ENCODE measurements at places on chromosomes 3 and 15.

DNA sequence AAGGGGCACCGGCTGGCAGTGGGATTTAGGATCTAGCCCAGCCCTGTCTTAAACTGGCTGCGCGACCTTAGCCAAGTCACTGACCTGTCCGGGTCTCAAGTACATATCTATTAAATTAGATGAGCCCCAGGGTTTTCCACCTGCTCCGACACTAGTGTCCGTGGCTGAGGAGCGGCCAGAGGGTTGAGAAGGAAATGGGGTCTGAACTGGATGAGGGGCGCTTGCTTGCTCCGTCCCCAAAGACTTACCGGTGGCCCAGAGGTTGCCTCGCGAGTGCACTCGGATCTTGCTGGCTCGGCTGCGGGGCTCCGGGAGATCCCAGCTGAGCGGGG, 285 bp downstream of the NMB start:
- DNase-seq: no peak

DNA sequence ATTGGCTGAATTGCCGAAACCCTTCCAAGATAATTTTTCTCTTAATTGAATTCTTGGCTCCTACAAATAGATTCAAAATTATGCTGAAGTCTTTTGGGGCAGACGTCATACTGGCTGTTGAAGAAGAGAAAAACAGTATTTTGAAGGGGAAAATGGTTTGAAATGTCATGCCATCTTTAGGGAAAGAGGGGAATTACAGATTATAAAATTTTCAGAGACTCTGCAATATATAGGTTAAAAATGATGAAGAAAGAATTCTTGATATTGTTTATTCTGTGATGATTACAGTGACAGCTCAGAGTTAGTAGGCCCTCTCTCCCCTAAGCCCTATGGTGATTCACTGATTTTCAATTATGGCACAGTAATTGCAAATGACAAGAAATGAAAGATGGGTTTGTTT, 86.1 kb downstream of the CGNL1 start:
- DNase-seq: no peak

- no peak for DNase-seq
These were observed 107.6 kb upstream of the FXR1 start for GRCh38 chr3:180804916-180805315.

DNA sequence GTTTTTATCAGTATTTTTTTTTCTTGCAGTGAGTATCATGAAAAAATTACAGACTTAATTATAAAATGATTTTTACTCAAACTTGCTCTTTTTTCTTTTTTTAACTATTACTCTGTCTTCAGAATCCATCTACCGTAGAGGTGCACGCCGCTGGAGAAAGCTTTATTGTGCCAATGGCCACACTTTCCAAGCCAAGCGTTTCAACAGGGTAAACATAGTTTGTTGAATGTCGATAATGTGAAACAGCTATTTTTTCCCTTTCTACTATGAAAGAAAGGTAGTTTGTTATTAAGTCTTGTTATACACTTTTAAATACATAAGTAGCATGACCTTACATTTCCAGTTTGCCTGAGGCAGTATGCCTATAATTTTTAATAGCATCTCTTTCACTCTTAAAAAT, 45.6 kb downstream of the PRKCI start:
- DNase-seq: no peak

- no peak for DNase-seq
These were observed 16.4 kb upstream of the FGD5 start for GRCh38 chr3:14802381-14802731.

DNA sequence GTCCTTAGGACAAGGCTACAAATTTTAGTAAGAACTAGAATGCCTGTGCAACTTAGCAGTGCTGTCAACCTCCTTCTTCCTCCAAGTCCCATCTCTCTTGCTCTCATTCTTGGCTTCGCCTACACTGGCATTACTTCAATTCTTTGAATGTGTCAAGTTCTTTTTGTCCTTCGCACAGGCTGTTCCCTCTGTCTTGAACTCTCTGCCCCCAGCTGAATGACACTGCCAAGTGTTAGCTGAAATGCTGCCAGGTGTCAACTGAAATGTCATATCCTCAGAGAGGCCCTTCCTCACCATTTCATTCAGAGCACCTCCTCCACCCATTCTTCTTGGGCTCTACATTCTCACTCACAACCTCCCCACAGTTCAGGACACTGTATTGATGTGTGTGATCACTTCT, 48.8 kb upstream of the PSMD6 start:
- no peak for DNase-seq

- DNase-seq: no peak
These were observed 265.6 kb upstream of the CDIN1 start for GRCh38 chr15:36313736-36314280.

- no peak for DNase-seq
These were observed 14.7 kb upstream of the PIK3CB start for GRCh38 chr3:138849222-138849940.

DNA sequence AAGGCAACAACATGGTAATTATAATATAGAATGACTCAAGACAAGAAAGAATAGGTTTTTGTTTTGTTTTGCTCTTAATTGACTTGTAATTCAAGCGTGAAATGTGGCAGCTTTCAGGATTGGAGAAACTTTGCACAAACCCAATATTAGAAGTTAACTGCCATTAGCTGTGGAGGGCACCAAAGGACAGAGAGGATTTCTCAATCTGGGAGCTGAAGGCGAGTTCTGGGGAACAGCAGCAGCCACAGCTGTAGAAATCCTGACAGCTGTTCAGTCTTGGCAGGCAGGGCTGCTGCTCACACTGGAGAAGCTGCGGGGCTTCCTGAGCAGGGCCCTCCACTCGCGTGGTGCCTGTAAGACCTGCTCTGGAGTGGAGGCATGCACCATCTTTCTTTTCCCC, 182.2 kb upstream of the IL12A start:
- DNase-seq: no peak

GRCh38 chr3:44892689-44893088, 18.3 kb downstream of the TGM4 start:
- DNase-seq: no peak

GRCh38 chr15:69537901-69538300, 85.3 kb downstream of the RPLP1 start:
- no peak for DNase-seq

DNA sequence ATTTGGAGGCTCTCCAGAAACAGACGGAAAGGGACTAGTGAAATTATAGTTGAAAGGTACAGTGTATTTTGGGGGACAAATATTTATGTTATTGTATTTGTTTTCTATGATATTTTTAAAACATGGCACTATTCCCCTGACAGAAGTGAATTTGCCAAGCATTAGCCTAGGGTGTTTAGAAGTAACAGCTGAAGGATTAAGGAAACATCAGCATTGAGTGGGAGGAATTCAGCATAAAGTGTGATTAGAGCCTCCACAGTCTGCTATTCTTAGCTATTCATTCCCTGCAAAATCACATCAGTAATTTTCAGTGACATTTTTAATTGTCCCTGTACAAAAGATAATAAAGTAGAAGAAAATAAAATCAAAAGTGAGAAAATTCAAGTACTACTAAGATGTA, 231.4 kb downstream of the ROBO2 start:
- no peak for DNase-seq

GRCh38 chr3:34646911-34647460, 848.6 kb downstream of the PDCD6IP start:
- DNase-seq: no peak

GRCh38 chr15:43361313-43361903, 9.4 kb downstream of the ZSCAN29 start:
- DNase-seq: no peak

DNA sequence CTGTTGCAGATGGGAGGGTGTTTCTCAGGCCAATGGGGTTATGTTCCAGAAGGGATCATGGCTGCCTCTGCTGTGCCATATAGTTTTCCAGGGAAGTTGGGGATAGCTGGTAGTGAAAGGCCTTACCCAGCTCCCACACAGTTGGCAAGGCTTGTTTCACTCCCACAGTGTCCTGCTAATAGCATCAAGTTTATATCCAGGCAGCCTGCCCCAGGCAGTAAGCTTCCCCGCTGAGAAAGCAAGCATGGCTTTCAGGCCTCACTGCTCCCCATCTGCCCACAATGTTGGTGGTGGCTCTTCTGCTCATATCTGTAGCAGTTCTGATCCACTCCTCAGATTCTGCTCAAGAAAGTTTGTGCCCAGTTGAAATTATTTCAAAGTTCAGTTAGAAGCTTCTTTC, 50.9 kb upstream of the DCBLD2 start:
- DNase-seq: no peak

GRCh38 chr3:41338276-41338675, 139.0 kb downstream of the CTNNB1 start:
- no peak for DNase-seq

GRCh38 chr3:39180183-39180545, 12.2 kb downstream of the XIRP1 start:
- DNase-seq: no peak

DNA sequence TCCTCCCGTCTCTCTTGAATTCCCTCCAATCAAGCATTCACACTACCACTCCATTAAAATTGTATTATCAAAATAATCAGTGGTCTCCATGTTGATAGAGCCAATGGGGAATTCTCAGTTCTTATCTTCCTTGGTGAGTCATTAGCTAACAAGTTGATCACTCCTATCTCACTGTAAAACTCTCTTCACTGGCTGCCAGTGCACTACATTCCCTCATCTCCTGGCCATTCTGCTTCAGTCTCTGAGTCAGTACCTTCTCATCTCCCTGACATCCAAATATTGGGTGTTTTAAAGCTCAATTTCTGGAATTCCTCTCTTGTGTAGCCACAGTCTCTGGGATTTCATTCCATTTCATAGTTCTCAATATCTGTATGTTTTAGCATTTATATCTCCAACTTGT, 175.2 kb downstream of the ALDH1A2 start:
- no peak for DNase-seq

DNA sequence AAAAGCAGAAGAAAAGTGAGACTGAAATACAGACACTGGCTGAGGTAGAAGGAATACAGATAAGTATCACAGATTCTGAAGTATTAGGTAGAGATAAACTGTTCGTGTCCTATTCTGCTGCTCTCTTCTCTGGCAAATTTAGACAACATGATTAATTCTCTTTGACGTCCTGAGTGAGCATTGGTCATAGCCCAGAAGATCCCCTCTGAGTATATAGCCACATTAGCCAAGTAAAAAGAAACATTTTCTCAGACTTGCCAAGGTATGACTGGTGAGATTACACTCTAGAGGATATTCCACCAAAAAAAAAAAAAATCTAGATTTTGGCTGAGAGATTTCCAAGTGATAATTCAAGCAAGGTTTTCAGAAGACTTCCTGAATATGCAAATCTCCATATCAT, 111.4 kb upstream of the ALCAM start:
- no peak for DNase-seq

- no peak for DNase-seq
These were observed 7.0 kb upstream of the ATP8B4 start for GRCh38 chr15:50126072-50126471.

GRCh38 chr3:189394599-189395121, 222.9 kb downstream of the TPRG1 start:
- no peak for DNase-seq

GRCh38 chr3:149120051-149120972, 9.1 kb upstream of the HPS3 start:
- no peak for DNase-seq

- DNase-seq: no peak
These were observed 159.6 kb downstream of the NUP210 start for GRCh38 chr3:13260259-13261103.

DNA sequence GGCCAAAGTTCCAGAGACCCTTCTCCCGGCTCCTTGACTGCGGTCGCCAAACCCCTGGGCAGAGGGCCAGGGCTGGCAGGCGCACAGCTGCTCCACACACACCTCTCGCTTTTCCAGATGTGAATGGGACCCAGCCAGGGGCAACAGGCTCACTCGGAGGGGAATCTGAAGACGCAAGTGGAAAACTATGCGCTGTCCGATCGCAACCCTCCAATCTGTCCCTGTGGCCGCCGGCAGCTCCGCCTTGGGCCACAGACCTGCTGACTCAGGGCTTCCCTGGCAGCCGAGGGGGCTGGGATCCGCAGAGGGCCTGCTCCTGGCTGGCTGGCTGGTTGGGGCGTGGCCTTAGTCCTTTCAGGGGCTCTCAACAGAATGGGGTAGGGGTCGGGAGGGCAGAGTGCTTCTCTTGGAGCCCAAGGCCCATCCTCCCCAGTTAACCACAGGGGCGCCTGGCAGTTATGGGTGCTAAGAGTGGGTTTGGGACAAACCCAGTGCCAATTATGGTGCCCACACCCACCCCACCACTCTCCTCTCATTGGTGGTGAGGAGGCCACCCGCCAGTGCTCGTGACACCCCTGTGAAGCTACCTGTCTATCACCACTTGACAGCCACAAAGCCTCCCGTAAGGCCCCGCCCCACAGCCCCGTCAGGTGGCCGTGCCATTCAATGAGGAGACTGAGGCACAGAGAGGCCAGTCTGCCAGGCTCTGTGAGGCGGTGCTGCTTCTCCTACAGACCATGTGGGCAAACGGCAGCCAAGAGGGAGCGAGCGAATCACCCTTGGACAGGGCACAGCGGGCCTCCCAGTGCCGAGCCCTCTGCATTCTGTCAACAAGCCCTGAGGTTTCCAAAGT, 53.8 kb downstream of the IQSEC1 start:
- no peak for DNase-seq

- no peak for DNase-seq
These were observed 6.5 kb upstream of the UTS2B start for GRCh38 chr3:191336833-191337232.

DNA sequence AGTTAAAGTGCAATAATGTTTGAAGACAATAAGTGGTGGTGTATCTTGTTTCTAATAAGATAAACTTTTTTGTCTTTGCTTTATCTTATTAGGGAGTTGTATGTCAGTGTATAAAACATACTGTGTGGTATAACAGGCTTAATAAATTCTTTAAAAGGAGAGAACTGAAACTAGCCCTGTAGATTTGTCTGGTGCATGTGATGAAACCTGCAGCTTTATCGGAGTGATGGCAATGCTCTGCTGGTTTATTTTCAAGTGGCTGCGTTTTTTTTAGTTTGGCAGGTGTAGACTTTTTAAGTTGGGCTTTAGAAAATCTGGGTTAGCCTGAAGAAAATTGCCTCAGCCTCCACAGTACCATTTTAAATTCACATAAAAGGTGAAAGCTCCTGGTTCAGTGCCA, 2.7 kb downstream of the RPL15 start:
- no peak for DNase-seq

- DNase-seq: no peak
These were observed 3.2 kb upstream of the SLC7A14 start for GRCh38 chr3:170589113-170589512.

DNA sequence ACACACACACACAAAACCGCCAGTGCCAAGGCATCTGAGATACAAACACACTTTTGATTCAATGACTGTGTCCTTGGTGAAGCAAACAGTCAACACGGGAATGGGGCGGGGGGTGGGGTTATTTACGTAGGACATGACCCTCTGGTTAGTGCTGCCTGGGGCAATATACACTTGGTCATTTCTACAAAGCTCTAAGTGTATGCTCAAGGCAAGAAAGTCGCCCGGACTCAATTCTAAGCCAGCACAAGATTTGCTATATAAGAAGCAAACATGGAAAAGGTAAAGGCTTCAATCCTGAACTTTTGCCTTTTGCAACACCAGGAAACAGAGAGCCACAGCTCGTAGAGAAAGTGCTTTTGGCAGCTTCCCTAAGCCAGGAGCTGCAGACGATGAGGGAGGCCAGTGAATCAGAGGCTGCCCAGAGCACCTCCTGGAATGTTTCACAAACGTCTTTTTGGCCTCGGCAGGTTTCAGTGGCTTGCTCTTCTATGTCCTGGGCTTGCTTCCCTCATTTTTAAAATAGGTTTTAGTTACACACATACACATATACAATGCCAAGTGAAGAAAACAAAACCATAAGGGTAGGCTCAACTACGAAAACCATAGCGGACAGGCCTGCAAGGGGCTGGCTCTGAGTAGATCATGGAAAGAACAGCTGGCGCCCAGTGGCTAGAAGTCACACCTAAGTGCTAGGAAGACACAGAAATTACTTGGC, 73.6 kb downstream of the TM4SF4 start:
- DNase-seq: no peak

All from T-helper 2 cell treated with Interferon-gamma antibody and Interleukin-4, amounts not matched to agents 5 μg/mL and 100 μg/mL, for 36 hours (primary cell).